Activated T-helper 9 cell treated with anti-CD3 and anti-CD28 coated beads, Interleukin-2, amount 50 U/mL, for 16 hours (primary cell): ENCODE measurements at places on chromosomes 11 and 22.

GRCh38 chr22:40335358-40335757, 10.9 kb upstream of the ADSL start:
- DNase-seq = no peak

DNA sequence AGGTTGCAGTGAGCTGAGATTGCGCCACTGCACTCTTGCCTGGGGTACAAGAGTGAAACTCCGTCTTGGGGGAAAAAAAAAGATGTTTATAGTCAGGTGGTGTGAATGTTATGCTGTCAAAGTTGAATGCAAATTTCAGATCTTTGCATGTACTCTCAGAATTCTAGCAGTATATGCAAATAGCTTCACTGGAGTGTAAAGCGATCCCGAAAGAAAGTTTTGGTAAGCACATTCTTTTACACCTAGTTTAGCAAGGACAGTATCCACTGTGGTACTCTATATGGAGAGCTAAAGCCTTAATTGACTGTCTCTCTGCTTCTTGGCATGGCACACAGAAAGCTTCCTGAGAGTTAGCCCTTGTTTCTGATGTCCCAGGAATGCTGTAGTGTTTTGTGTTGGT, 4.0 kb downstream of the JAM3 start:
- no peak for DNase-seq

DNA sequence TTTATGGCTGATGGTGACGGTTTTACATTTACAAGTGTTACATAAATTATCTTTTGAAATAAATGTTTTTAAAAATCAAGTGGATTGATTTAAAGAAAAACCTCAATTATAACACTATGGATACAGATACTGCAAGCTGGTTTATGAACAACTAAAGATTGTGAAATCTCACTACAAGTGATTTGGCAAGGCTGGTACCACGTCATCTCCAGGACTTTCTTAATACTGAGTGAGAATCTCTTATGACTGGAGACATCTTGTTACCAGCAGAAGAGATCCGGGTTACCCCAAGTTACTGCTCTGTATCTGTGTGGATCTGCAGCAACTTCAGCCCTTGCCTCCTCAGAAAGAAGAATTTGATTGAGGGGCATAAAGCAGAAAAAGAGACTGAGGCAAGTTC, 452.9 kb downstream of the MN1 start:
- no peak for DNase-seq

DNA sequence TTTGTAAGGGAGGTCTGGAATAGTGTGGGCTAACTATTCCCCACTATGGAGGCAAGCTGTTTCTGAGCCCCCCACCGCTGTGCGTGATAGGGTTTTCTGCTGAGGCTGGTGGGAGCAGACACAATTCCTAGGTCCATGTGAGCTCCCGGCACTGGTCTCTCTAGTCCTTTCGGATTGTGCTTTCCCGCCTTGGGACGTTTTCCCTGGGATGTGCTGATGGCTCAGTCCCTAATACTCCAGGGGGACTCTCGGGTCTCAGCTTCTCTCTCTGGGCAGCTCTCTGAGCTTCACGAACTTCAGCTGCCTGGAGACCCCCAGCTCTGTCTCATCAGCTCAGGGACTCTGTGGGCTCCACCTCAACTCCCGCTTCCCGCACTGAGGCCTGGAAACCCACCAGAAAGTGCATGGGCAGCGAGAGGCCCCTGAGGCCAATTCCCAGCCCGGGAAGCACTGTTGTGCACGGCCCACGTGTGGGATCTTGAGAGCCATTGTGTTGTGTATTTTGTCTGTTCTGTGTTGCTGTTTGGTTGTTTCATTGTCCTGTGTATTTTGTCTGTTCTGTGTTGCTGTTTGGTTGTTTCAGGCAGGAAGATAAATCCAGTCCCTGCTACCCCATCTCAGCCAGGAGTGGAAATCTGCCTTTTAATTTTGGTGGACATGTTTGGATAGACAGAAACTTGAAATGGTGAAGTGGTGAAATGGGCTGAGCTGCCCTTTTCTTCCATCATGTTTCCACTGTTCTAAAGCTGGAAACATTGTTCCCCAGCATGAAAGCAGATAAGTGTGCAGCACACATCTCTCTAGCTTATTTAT, 12.7 kb upstream of the TNNT3 start:
- no peak for DNase-seq

GRCh38 chr22:45529971-45530575, 27.4 kb downstream of the FBLN1 start:
- DNase-seq = no peak

DNA sequence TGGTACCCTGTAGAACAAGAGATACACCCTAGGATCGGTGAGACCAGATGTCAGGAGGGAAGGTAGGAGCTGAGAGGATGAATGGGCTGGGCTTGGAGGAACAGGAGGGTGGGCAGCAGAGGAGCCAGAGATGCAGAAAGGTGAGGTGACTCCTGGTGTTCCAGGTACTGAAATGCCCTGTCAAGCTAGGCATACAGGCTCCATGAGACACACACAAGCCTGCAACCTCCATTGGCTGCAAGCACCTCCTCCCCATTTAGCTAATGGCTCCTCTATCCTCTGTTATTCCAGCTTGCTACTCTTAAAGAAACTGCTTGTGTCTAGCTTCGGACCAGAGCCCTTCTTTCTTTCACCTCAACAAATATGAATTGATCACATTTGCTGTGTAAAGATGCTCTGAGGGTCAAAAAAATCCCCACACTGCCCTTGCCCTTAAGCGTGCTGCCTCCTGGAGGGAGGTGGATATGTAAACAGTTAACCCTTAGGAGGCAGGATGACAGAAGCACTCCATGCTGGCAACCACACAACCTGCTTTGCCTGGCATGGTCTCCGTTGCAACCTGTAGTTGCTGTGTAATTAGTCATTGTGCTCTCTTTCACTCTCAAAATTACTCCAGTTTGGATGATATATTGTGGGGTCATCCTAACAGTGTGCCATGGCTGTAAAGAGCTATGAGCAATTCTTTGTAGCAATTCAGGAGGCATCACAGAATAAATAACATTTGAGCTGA, 156.0 kb downstream of the PKNOX2 start:
- no peak for DNase-seq

DNA sequence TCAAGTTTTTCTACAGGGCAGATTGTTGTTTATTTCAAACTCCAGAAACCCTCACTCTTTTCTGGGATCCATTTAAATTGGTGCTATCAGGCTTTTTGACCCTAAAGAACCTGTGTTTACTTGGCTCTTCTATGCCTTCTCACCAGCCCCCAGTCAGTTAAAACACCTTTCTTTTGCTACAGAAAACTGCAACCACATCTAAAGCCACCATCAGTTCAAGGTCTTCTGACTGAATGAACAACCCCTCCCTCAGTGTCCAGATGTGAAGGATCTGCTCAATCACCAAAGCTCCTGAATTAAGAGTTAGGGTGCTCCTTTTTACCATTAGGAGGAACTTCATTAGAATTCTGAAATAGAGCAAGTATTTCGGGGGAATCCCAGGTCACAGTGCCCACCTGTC, 7.0 kb upstream of the GLYATL1B start:
- no peak for DNase-seq

DNA sequence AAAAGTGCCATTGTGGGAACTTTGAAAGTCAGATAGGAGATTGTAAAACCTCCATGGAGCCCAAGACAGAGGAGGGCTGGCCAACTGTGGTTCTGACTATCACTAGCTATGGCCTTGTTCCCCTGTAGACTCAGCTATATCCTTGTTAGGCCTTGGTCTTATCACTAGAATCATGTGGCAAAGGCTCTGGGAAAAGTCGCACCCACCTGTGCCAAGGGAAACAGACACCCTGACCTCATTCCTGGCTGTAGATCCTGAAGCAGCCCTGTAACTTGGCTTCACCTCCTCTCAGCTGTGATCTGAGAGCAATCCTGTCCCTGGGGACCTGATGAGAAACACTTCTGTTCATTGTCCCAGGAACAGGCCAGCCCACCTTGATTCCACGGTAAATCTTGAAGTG, 566.2 kb downstream of the TMEM135 start:
- DNase-seq = no peak

- DNase-seq = no peak
Measured at GRCh38 chr11:2539371-2540222, 94.8 kb downstream of the KCNQ1 start.

DNA sequence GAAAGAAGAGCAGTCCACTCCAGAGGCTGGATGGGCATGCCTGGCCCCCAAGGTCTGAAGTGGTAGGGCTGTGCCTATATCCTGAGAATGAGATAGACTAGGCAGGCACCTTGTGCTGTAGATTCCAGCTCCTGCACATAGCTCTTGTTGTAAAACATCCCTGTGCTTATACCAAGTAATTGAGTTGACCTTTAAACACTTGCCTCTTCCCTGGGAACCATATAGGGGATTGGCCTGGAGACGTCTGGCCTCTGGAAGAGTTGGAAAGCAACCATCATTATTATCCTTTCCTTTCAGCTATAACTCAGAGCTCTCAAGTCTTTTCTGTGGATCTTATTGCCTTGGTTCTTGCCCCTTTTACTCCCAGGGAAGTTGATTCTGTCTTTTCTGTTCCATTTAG, 15.1 kb downstream of the LIMK2 start:
- DNase-seq = no peak

DNA sequence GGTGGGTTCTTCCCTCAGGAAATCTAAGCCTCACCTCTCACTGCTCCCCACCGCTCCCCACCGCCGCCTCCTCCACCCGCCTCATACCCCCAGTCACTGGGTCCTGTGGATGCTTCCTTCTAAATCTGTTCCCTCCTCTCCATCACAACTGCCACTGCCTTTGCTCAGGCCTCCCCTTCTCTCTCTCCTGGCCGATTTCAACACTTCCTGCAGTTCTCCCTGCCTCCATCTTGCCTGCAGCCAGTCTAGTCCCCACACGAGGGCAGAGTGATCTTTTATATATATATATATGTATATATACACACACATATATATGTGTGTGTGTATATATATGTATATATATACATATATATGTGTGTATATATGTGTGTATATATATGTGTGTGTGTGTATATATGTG, 27.8 kb downstream of the CREB3L1 start:
- DNase-seq = no peak

GRCh38 chr11:61967924-61968757, 707 bp upstream of the FTH1 start:
- DNase-seq = peak; percentile 20

DNA sequence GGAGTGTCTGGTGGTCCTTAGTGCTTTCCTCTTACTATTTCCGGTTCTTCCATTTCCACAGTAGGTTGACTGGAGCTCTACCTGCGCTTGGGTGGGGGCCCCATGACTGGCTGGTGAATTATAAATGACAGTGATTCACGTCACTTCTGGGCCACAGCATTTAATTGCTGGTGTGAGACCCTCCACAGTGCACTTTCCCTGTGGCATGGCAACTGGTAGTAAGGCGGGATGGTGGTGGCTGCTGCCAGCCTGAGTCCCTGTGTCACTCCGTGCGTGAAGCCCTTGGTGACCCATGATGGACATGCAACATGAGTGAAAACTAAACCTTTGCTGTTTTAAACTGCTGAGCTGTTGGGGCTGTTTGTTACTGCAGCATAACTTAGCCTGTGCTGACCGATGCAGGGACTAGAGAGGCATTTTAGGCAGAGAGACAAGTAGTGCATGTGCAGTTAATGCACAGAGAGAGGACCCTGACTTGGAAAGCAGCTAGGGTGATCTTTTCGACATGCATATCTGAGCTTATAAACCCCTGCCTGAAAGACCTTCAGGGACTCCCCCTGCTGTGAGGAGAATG, 3.1 kb downstream of the PRDM11 start:
- DNase-seq = no peak

DNA sequence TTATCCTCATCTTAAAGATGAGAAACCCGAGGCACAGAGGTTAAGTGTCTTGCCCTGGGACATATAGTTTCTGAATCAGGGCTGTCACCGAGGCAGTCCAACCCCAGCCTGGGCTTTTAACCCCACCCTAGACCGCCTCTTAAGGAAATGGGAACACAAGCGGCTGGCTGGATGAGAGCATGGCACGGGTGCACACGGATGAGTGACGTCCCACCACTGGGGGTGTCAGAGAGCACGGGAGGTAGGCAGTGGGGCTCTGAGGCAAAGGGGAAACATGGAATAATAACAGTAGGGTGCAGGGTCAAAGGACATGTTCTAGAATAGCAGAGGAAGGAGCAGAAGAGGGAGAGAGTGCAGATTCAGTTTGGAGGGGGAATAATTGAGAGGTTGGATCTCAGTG, 22.3 kb downstream of the PPFIBP2 start:
- no peak for DNase-seq

DNA sequence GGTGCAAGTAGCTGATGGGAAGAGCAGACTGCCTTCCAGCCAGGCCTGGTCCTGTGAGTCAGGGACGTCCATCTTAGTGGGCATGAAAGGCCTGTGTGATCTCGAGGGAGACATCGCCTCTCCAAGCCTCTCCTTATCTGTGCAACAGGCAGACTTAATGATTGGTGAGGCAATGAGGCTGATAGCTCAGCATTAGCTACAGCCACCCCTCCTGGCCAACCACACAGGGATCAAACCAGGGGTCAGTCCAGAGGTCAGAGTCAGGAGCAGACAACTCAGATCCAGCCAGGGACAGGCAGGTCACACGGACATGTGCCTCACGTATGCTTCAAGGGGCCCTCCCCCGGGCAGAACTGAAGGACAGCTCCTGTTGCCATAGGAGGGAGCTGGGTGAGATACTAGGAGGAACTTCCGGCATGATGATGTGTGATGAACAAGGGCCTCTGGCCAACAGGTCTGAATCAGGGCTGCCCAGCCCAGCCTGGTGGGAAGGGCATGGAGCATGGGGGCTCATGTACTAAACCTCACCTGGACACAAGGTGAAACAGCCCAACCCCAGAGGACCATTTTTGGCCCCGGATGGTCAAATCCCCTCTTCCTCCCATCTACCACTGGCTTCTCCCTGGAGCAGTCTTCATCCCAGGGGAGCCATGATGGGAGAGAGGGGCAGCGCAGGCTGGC, 2.8 kb upstream of the APOC3 start:
- no peak for DNase-seq

- DNase-seq = no peak
Measured at GRCh38 chr11:10857459-10857708, 469 bp downstream of the ZBED5 start.

DNA sequence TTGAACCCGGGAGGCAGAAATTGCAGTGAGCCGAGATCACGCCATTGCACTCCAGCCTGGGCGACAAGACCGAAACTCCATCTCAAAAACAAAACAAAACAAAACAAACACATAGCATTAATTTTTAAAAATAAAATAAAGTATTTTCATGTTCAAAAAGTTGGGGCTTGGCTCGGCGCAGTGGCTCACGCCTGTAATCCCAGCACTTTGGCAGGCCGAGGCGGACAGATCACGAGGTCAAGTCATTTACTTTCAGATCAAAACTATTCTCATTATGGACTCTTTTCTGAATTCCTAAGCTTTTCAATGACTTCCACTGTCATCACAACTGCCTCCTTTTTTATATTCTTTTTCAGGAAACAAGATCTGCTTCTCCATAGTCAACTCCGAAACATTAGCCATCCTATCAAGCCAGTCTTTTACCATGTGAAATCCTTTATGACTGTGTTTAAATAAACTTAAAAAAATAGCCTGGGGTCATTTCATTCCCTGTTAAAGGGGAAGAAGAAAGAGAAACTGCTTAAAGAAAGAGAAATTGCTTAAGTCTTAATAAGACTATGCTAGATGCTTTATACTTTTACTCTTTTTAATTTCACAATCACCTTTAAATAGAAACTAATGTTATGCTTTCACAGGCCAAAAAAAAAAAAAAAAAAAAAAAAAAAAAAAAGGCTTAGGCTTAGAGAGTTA, 13.1 kb upstream of the CHRNA10 start:
- no peak for DNase-seq
